ENCODE measurements at places on chromosomes 12 and 14.

- no peak for DNase-seq
Measured at GRCh38 chr14:102926104-102926503, 3.6 kb downstream of the AMN start.

DNA sequence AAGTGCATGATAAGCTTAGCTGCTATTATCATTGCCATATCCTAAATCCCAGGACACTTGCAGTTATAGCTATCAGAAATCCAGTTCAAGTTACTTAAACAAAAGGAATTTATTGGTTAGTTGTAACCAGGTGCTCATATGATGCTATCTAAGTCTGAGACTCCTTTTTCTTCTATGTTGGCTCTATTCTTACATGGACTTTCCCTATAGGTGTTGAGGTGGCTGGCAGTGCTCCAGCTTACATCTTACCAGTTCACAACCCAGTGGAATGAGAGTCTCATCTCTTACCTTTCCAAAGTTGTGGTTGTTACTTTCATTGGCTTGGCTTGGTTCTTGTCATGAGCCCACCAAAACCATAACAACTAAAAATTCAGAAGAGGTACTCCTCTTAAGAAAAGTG, 94.6 kb downstream of the DACT1 start:
- no peak for DNase-seq

- DNase-seq = peak; percentile 47
Measured at GRCh38 chr14:93033983-93034670, 81.6 kb downstream of the ITPK1 start.

GRCh38 chr12:8038659-8039114, 6.2 kb downstream of the FOXJ2 start:
- DNase-seq = peak; percentile 7

- no peak for DNase-seq
Measured at GRCh38 chr12:57129321-57129842, 1.1 kb downstream of the LRP1 start.

DNA sequence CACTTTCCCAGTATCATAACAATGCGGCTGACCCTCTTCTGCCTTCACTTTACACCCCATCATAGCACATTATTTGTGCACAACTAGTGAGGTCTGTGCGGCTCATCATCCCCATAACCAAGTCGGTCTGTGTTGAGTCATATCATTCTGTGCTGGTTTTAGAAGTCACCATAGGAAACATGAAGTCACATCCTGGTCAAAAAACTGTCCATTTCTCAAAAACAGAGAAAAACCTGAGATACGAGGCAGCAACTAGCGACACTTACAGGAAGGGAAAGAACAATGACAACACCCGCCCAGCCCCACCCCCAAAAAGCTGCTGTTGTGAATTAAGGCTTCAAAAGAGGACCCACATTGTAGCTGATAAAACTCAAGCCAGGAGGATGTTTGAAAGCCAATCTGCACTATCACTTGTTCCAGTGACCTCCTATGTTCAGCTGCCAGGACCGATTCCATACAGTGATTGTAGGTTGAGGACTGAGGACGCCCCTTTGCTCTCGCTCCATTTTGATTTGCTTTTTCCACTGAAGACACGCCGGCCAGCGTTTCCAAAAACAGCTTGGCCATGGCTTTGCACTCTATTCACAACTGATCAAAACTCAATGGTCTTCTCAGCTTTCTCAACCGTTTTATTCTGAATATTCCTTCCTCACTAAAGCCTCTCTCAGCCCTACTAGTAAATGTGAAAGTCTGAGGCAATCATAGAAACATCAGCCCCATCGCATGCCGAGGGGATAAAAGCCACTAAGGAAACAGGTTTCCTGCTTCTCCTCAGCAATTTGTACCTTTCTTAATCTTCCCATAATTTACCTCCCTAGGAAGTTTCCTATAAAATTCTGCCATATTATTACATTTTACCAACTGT, 87.5 kb downstream of the DUSP16 start:
- DNase-seq = no peak

GRCh38 chr12:5792343-5792742, 152.7 kb downstream of the ANO2 start:
- DNase-seq = no peak

- DNase-seq = no peak
Measured at GRCh38 chr14:104666981-104667380, 22.4 kb upstream of the INF2 start.

- DNase-seq = no peak
Measured at GRCh38 chr12:5307065-5307464, 124.8 kb upstream of the NTF3 start.

GRCh38 chr12:59657266-59657665, 61.4 kb downstream of the SLC16A7 start:
- no peak for DNase-seq

- DNase-seq = no peak
Measured at GRCh38 chr12:124391340-124392261, 96.7 kb downstream of the RFLNA start.

GRCh38 chr14:65137648-65138307, 35.5 kb upstream of the MAX start:
- no peak for DNase-seq

DNA sequence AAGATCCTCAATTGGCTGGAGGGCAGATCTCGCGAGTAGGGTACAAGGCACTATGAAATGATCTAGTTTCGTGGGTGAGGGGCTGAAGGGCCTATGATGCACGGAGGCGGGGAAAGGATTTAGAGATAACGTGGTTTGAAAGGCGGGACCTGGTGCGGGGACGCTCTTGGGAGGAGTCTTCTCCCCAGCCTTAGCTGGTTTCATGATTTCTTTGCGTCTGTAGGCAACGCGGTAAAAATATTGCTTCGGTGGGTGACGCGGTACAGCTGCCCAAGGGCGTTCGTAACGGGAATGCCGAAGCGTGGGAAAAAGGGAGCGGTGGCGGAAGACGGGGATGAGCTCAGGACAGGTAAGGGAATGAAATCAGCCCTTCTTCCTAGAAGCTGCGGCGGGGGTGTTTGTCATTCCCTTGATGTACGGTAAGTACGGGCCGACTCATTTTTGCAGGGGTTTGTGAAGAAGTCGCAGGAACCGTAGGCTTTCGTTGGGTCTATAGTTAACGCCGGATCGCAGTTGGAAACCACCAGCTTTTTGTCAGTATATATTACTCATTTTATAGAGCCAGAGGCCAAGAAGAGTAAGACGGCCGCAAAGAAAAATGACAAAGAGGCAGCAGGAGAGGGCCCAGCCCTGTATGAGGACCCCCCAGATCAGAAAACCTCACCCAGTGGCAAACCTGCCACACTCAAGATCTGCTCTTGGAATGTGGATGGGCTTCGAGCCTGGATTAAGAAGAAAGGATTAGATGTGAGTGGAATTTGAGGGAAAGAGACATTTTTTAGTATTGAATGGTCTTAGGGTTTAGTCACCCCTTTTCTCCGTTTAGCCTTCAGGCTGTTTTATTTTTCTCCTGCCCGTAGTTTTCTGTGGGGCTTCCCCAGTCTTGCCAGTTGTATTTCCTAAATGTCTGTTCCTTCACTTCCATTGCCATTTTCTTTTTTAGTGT, 602 bp downstream of the APEX1 start:
- peak; percentile 84 for DNase-seq

GRCh38 chr12:1056390-1056789, 65.4 kb downstream of the ERC1 start:
- DNase-seq = no peak

- DNase-seq = no peak
Measured at GRCh38 chr12:91023326-91024004, 18.7 kb upstream of the EPYC start.

DNA sequence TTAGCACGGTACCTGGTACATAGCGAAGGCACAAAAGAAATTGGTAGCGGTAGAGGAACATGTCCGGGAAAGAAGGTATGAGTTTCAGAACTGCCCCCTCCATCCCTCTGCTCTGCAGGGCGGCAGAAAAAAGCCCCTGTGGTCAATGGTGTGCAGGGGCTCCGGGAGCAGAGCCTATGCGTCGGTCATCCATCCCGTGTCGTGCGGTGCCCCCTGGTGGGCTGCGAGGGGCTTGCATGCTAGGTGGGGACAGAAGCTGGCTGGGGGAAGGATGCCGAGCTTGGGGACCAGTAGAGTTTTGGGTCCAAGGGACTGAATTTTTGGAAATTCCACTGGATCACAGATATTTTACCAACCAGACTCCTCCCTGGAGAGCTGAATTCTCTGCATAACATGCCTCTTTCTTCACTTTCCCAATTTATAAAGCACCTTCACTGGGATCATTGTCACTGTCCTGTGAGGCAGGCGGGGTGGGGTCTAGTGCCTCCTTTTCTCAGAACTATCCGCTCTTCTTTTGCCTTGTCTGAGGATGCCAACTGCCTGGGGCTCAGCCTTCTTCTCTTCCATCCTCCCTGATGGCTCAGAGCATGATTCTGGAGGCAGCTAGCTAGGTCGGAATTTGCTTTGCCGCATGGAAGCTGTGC, 148.7 kb downstream of the SMOC1 start:
- peak; percentile 42 for DNase-seq

GRCh38 chr14:85288041-85288440, 241.9 kb upstream of the FLRT2 start:
- DNase-seq = no peak

GRCh38 chr12:20450591-20451180, 82.3 kb downstream of the PDE3A start:
- no peak for DNase-seq

DNA sequence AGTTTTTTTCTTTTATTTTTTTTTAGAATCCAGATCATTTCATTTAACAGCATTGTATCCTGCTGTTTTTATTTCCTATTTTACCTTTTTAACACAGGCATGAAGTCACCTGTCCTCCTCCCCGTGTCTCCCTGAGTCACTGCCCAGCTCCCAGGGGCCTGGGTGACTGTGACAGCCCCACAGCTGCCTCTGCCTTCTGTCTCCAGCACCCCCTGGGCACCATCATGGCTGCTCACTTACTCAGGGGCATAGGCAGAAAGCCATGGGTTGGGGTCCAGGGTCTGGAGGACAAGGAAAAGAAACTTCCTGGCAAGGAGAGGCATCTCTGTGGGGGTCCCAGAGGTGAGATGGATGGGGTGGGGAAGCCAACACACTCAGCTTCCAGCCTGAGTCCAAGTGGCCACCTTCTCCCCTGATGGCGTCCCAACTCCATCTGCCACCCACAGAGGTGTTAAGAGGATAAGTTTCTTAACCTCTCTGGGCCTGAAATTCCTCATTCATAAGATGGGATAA, 25.3 kb downstream of the TMEM63C start:
- DNase-seq = peak; percentile 34

DNA sequence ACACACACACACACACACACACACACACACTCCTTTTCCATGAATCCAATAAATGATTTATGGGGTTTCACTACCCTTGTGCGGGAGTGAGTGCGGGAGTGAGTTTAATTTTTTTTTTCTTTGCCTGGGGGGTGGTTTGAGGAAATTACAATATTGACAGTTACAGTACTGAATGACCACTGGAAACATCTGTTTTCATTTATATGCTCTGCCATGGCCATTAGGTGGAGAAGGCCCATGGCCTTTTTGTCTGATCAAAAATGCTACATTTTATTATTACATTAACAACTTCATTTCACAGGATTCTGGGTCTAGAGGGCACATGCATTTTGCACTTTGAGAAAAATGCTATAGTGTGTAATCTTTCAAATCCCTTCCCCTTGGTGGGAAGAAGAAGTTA, 5.9 kb downstream of the TBX3 start:
- DNase-seq = no peak

DNA sequence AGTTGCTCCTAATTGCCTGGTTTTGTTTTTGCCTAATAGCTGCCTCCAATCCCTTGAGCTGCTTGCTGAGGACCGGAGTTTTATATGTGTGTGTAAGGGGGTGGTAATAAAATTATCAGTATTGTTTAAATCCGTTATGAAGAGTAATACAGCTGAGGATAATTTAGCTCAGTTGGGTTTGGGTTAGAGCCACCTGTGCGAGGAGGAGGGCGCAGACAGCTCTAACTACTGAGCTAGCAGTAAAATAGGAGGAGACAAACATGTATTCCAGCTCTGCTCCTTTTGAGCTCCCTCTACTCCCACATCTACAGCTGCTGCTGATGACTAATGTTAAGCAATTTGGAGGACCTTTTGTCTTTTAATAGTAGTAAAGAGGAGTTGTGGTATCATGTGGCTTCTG, 61.5 kb downstream of the SPATS2 start:
- no peak for DNase-seq

GRCh38 chr12:25712169-25712568, 159.1 kb upstream of the LMNTD1 start:
- no peak for DNase-seq

- DNase-seq = no peak
Measured at GRCh38 chr12:90280564-90281058, 572.0 kb upstream of the ATP2B1 start.

GRCh38 chr12:1108276-1108675, 117.3 kb downstream of the ERC1 start:
- no peak for DNase-seq
